ENCODE measurements at places on chromosomes 3 and 15.

GRCh38 chr3:133629146-133629545 lies 32.6 kb downstream of the TOPBP1 start:
- no peak for DNase-seq

DNA sequence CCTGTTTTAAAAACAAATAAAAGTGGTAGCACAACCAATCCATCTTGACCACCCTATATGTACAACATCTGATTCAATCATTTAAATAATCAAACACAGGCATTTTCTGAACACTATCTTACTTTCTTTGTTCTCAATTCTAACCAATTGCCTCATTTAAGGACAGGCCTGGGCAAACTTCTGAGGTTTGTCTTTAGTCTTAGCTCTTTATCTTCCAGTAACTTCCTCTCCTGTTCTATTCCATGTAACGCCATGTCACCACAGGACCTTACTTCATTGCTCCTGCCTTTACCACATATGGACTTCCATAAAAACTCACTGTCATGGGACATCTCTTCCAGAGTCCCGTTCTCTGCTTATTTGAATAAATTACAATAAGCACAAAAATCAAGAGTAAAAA lies 14.9 kb downstream of the HDGFL3 start:
- no peak for DNase-seq

- no peak for DNase-seq
Observed at GRCh38 chr3:16258177-16258576, 6.6 kb downstream of the DPH3 start.

DNA sequence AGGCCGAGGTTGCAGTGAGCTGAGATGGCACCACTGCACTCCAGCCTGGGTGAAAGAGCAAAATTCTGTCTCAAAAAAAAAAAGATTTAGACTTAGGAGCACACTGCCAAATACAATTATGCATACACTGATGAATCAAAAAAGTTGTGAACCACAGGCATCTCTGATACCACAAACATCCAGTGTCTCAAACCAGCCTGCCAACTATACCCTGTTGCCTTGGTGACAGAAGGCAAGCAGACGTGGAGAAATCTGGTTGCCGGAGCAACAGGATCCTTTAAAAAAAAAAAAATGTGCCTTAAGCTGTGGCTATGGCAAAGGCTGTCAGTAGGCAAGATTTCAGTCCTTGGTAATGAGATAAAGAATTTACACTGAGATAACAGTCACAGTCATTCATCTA lies 202.3 kb downstream of the NEK10 start:
- DNase-seq, result peak; percentile 17

- DNase-seq, result peak; percentile 46
Observed at GRCh38 chr15:60382773-60383674, 14.8 kb downstream of the ANXA2 start.

- DNase-seq, result no peak
Observed at GRCh38 chr3:30576946-30577345, 29.5 kb upstream of the TGFBR2 start.

DNA sequence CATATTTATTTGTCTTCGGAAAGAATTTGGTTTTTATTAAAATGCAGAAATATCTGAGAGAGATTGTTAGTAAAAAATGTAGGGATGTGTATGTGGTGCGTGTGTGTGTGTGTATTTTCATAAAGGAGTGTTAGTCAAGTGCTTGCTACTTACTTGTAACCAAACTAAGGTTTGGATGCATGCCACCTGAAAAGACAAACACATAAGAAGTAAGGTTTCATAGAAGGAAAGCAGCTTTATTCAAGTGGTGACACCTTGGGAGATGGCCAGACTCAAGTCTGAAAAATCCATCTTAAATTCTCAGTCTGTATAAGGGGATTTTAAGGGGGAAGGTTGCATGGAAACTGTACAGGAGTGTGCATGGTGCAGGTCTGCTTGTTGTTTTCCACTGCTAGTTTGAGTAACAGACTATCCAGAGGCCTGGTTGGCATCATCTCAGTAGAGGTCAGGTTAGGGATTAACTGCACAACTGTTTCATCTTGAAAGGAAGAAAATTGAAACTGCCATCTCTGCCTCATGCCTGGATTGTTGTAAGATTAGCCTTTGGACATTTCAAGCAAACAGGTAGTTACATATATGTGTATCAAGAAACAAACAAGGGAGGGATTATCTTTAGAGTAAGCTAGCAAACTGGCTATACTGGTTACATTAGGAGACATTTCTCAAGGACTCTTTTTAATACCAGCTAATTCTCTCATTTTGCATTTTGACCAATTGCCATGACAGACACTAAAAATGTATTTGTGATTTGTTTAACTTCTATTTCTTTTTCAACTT lies 196.7 kb downstream of the EPHA6 start:
- peak; percentile 78 for DNase-seq

GRCh38 chr3:191244242-191244867 lies 45.3 kb downstream of the OSTN start:
- no peak for DNase-seq

- DNase-seq, result peak; percentile 35
Observed at GRCh38 chr3:170356596-170357175, 829 bp upstream of the SKIL start.

- DNase-seq, result no peak
Observed at GRCh38 chr15:58684036-58684710, 65.3 kb downstream of the ADAM10 start.

DNA sequence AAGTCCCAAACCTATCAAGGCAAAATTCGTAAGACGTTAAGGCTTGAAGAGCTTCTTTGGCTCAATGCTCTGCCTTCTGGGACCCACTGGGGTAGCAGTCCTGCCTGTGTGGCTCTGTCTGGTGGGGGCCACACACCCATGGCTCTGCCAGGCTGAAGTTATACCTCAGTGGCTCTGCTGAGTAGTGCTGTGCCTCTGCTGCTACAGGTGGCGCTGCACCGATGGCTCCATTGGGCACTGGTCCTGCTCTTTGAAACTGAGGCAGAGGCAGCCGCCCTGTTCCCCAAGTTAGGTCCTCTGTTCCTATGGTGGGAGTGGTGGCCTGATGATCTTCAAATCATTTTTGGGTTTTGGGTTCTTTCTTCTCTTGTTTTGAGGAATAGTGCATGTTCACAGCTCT lies 68.0 kb upstream of the AP4E1 start:
- DNase-seq, result no peak

DNA sequence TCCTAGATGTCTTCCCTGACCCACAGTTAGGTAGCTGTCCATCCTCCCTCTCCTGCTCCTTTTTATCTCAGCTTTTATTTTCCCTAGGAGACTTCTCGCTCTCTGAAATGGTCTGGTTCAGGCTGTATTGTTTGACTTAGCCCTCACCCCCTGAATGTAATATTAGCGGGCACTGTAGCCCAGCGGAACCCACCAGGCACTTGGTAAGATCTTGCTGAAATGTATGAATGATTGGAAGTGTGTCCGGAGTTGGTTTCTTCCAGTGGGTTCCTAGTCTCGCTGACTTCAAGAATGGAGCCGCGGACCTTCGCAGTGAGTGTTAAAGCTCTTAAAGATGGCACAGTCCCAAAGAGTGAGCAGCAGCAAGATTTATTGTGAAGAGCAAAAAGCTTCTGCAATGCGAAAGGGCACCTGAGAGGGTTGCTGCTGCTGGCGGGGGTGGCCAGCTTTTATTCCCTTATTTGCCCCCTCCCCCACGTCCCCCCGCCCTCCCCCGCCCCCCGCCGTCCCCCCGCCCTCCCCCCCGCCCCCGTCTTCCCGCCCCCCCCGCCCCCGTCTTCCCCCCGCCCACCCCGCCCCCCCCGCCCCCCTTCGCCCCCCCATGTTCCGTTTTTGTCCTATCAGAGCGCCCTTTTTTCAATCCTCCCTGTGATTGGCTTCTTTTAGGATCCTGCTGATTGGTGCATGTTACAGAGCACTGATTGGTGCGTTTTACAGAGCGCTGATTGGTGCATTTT lies 694 bp upstream of the EEFSEC start:
- peak; percentile 63 for DNase-seq

- no peak for DNase-seq
Observed at GRCh38 chr3:178456621-178457285, 79.5 kb upstream of the KCNMB2 start.

- DNase-seq, result no peak
Observed at GRCh38 chr3:194087280-194087679, 48.7 kb upstream of the HES1 start.

- DNase-seq, result no peak
Observed at GRCh38 chr3:52844290-52844975, 9.6 kb upstream of the MUSTN1 start.

GRCh38 chr3:278300-279064 lies 81.9 kb downstream of the CHL1 start:
- peak; percentile 83 for DNase-seq

All from NCI-H524 treated with DMSO at 0.1 percent for 48 hours (cell line).